ENCODE measurements at places on chromosomes 1 and 21.
A peak's percentile ranks its signal among the peaks of the same experiment; 100 is the strongest.

- no peak for DNase-seq
- H3K4me1 ChIP-seq: no peaks in the 10 kb centered on the region
- no peaks in the 10 kb centered on the region for H3K27me3 ChIP-seq
- H3K27ac ChIP-seq: no peak overlapping the region
Observed at GRCh38 chr1:11358984-11359383, 86.0 kb downstream of the UBIAD1 start.

GRCh38 chr1:23436520-23437354 is 12.2 kb upstream of the TCEA3 start:
- H3K4me3 ChIP-seq: no peak overlapping the region
- H3K27me3 ChIP-seq: no peaks in the 10 kb centered on the region
- H3K27ac ChIP-seq: no peak overlapping the region

GRCh38 chr1:82706741-82707140 is 906.0 kb downstream of the ADGRL2 start:
- H3K27me3 ChIP-seq: no peaks in the 10 kb centered on the region
- no peak overlapping the region for H3K27ac ChIP-seq
- H3K4me1 ChIP-seq: no peaks in the 10 kb centered on the region
- no peak overlapping the region for H3K4me3 ChIP-seq
- no peak for DNase-seq

GRCh38 chr21:44528634-44528995 is 11.4 kb downstream of the KRTAP10-1 start:
- H3K27me3 ChIP-seq: no peaks in the 10 kb centered on the region
- no peaks in the 10 kb centered on the region for H3K4me1 ChIP-seq
- DNase-seq: no peak
- H3K36me3 ChIP-seq: no peaks in the 10 kb centered on the region

DNA sequence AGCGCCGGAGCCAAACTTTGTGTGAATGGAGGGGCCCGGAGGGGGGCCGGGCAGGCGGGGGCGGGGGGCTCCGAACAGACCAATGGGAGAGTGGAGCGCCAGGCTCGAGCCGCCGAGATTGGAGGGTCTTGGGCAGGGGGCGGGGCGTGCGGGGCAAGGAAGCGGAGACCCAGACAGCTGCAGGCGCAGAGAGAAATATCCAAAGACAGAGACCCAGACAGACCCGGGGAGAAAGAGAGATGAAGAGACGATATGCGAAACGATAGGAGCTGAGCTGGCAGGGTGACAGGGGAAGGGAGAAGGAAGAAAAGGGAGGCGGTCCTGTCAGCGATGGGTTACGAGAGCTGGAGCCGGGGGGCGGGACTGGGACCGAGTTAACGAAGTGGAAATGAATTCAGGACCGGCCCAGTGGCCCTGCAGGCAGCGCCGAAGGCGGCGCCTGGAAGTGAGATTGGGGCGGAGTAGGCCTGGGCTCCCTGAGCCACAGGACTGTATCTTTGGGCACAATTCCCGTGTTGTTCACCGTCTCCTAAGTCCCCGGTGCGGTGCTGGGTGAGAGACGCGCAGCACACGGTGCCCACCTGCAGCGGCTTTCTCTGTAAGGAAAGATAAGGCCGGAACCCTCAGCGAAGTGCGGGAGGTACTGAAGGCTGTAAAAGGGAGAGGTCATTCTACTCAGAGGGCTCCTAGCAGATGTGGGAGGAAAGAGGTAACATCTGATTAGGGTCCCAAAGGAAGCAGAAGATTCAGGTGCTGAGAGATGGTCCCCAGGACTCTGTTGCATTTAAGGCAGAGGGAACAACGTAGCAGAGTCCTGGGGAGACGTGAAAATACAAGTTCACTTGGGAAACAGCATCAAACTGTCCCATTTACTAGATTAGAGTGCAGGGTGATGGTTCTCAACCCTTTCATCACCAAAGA is 543 bp upstream of the KCNJ10 start:
- H3K36me3 ChIP-seq: no peaks in the 10 kb centered on the region
- peak; percentile 88 for DNase-seq
- H3K27ac ChIP-seq: no peak overlapping the region

DNA sequence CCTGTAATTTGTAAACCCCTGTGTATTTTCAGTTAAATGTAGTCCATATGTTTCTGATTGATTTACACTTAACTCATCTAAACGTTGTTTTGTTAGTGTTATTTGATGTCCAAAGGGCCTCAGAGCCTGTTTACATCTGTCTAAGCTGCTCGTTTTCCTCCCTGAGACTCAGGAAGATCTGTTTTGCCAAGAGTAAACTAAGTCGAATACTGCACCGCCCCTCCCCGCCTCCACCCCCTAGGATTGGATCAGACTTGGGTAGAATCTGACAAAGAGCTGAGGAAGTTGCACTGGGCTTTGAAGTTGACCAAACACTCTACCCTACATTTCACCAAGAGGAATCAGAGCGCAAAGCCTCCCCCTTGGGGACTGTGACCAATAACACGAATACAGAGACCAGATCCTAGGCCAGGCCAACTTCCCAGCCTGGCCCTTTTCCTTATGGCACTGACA is 206.9 kb upstream of the LMO4 start:
- no peaks in the 10 kb centered on the region for H3K4me1 ChIP-seq
- no peaks in the 10 kb centered on the region for H3K36me3 ChIP-seq
- no peak overlapping the region for H3K4me3 ChIP-seq
- no peaks in the 10 kb centered on the region for H3K27me3 ChIP-seq
- no peak for DNase-seq

GRCh38 chr1:185608177-185608576 is 126.0 kb upstream of the HMCN1 start:
- H3K27me3 ChIP-seq: no peaks in the 10 kb centered on the region
- DNase-seq: no peak
- H3K4me3 ChIP-seq: no peak overlapping the region
- H3K4me1 ChIP-seq: no peaks in the 10 kb centered on the region
- H3K27ac ChIP-seq: no peak overlapping the region

DNA sequence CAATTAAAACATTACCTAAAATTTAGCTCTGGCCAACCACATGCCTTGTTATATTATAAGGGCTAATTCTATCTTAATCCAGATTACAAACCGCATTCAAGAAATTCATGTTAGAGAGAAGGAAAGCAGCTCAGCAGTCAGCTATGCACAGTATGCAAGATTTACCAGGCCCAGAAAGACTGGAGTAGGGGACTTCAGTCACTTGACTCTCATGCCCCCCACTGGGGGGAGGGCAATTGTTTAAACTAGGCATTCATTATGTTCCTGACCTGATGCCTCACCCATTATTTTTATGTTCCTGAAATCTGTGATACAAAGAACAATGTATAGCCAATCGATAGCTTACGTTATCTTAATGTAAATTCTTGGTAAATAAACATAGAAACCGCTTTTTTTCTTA is 96.9 kb downstream of the ZNF644 start:
- H3K4me3 ChIP-seq: no peak overlapping the region
- H3K27me3 ChIP-seq: no peaks in the 10 kb centered on the region
- no peak for DNase-seq
- no peaks in the 10 kb centered on the region for H3K36me3 ChIP-seq
- H3K4me1 ChIP-seq: no peaks in the 10 kb centered on the region

DNA sequence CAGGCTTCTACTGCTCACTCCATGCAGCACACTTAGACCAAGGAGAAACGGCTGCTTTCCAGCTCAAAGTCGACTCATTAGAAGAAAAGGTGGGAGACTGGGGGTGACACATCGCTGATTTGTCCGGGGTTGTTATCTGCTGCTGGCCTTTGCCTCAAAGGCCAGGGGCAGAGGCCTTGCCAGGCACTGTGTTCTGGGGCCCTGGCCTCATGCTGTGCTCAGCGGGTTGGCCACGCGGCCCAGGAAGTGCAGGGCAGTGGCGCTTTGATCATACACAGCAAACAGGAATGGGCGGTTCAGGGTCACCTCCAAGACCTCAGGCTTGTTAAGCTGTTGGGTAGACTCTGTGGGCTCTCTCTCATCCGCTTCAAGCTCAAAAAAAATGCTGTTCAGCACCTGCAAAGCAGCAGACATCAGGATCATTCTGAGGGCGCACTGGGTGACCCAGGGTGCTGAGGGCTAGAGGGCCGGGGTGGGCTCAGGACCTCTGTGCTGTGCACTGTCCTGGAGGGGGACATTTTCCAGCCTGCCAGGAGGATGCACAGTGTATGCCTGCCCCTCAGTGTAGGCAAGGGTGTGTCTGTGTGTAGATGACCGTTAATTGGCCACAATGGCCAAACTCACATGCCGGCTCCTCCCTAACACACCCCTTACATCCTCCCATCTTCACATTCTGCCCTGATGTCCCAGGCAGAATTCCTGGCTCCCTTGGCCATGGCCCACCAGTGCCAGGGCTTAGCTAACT is 10.8 kb downstream of the AGT start:
- no peaks in the 10 kb centered on the region for H3K36me3 ChIP-seq
- H3K27ac ChIP-seq: no peak overlapping the region
- H3K4me3 ChIP-seq: no peak overlapping the region

GRCh38 chr1:199725002-199725565 is 302.4 kb upstream of the NR5A2 start:
- no peak overlapping the region for H3K4me3 ChIP-seq
- no peaks in the 10 kb centered on the region for H3K27me3 ChIP-seq
- DNase-seq: no peak
- no peaks in the 10 kb centered on the region for H3K36me3 ChIP-seq
- H3K27ac ChIP-seq: no peak overlapping the region
- no peaks in the 10 kb centered on the region for H3K4me1 ChIP-seq

- H3K4me3 ChIP-seq: no peak overlapping the region
- no peaks in the 10 kb centered on the region for H3K27me3 ChIP-seq
- H3K27ac ChIP-seq: no peak overlapping the region
- no peaks in the 10 kb centered on the region for H3K4me1 ChIP-seq
- no peak for DNase-seq
- no peaks in the 10 kb centered on the region for H3K36me3 ChIP-seq
Observed at GRCh38 chr1:207619871-207620542, 24.9 kb upstream of the CR1L start.

- H3K27me3 ChIP-seq: no peaks in the 10 kb centered on the region
- peak overlapping the region; percentile 45 for H3K27ac ChIP-seq
- H3K4me3 ChIP-seq: no peak overlapping the region
- no peak for DNase-seq
- no peaks in the 10 kb centered on the region for H3K36me3 ChIP-seq
Observed at GRCh38 chr1:110873856-110874255, 908 bp downstream of the CD53 start.

DNA sequence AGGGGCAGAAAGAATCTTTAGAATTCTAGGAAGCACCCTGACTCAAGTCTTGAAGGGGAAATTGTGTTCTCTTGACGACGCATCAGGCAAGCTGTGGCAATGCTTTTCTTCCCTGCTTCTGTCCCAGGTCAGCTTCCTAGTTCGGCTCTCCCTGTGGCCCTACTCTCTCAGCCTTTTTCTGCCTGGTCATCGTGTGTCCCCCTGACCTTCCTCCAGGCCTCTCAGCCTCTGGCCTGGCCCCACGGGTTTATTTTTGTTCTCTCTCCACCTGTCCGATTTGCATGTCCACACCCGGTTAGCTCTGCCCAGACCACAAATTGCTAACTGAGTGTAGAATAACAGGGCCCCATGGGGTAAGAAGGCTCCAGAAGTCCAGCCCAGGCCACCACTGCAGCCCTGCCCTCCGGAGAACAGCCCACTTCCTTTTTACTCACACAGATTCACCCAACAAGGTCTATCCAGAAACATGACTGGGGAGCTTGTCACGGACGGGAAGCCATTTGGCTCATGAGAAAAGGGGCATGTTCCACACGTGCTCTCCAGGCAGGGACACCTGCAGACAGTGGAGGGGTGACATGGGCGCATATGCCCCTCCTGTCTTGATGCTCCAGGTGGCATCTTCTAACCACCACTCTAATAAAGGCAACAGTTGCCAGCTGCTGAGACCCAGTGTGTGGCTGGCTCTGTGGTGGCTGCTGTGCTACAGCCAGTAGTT is 9.8 kb downstream of the KCNN3 start:
- H3K27ac ChIP-seq: no peak overlapping the region
- DNase-seq: no peak
- no peaks in the 10 kb centered on the region for H3K4me1 ChIP-seq

- no peak overlapping the region for H3K27ac ChIP-seq
- H3K4me1 ChIP-seq: no peaks in the 10 kb centered on the region
- H3K4me3 ChIP-seq: no peak overlapping the region
- no peaks in the 10 kb centered on the region for H3K27me3 ChIP-seq
Observed at GRCh38 chr1:24075946-24076345, 36.0 kb downstream of the MYOM3 start.

DNA sequence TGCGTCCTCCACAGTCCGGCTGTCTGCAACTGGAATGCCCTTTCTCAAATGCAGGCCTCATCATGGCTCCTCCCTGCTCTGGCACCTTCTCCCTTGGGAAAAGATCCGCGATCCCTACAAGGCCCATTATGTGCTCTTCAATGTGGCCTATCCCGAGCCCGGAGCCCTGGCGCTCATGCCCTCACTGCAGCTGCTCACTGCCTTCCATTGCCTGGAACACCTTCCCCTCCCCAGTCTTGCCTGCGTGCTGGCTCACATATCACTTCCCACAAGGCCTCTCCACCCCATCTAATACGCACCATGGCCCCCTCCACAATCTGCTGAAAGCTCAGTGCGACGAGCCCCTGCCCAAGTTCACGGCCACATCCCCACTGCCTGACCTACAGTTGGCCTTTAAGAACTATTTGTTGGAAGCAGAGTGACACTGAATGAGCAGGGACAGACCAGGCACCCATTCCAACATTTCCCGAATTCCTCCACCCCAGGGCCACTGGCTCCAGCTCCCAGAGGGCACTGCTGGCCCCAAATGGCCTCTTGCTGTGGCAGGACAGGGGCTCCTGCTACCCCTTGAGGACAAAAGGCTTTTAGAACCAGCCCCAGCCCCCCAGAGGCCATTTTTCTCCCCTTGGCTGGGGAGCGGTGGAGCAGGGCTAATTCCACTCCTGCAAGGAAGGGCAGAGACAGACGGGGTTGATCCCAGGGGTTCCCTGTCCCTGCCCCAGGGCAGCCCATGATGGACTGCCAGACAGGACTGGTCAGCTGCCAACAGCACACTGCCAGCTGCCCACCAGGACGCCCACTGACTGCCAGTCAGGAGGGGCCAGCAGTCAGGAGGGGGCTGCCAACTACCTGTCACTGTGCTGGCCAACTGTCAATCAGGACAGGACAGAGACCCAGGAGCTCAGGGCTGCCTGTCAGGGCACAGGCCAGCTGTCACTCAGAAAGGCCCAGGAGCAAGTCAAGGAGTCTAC is 64.8 kb downstream of the DHRS3 start:
- no peak overlapping the region for H3K4me3 ChIP-seq
- no peaks in the 10 kb centered on the region for H3K27me3 ChIP-seq
- no peak for DNase-seq
- H3K27ac ChIP-seq: peak overlapping the region; percentile 85

GRCh38 chr1:247905910-247906503 is 10.6 kb downstream of the OR2W3 start:
- H3K27me3 ChIP-seq: no peaks in the 10 kb centered on the region
- H3K4me1 ChIP-seq: no peaks in the 10 kb centered on the region
- no peak for DNase-seq
- H3K4me3 ChIP-seq: peak overlapping the region; percentile 27

- H3K4me1 ChIP-seq: peaks cover 5% of the 10 kb centered on the region
- no peak for DNase-seq
- no peaks in the 10 kb centered on the region for H3K27me3 ChIP-seq
- no peak overlapping the region for H3K4me3 ChIP-seq
- H3K27ac ChIP-seq: no peak overlapping the region
Observed at GRCh38 chr1:179046808-179047635, 21.3 kb downstream of the FAM20B start.

All from ascending aorta (tissue), 2 donors.